ENCODE measurements at places on chromosomes 2 and 18.
A peak's percentile ranks its signal among the peaks of the same experiment; 100 is the strongest.

DNA sequence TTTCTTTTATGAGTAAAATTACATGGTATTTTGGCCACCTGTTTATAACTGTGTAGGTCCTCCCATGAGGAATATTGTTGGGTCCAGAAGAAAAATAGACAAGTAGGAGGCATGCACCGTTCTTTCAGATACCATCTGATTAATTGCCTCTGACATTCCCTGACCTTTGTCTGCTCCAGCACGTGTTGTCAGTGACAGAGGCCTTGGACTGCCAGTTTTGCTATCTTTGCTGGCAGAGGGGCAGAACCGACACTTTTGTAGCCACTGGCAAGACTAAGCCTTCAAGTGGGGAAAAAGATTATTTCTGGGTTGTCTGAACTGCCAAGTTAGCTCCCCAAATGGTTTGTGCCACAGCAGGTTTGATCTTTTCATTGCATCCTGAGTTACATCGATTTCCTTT, 276.9 kb downstream of the CAMKMT start:
- no peak for DNase-seq

GRCh38 chr2:187475499-187476248, 27.6 kb upstream of the CALCRL start:
- no peak for DNase-seq

GRCh38 chr2:176035013-176035691, 33.1 kb upstream of the LNPK start:
- no peak for DNase-seq

- peak; percentile 98 for DNase-seq
Measured at GRCh38 chr2:158990397-158991214, 22.2 kb downstream of the TANC1 start.

- no peak for DNase-seq
Measured at GRCh38 chr2:197209742-197210408, 100.7 kb downstream of the ANKRD44 start.

- DNase-seq, result no peak
Measured at GRCh38 chr2:38682008-38682575, 16.2 kb downstream of the GALM start.

DNA sequence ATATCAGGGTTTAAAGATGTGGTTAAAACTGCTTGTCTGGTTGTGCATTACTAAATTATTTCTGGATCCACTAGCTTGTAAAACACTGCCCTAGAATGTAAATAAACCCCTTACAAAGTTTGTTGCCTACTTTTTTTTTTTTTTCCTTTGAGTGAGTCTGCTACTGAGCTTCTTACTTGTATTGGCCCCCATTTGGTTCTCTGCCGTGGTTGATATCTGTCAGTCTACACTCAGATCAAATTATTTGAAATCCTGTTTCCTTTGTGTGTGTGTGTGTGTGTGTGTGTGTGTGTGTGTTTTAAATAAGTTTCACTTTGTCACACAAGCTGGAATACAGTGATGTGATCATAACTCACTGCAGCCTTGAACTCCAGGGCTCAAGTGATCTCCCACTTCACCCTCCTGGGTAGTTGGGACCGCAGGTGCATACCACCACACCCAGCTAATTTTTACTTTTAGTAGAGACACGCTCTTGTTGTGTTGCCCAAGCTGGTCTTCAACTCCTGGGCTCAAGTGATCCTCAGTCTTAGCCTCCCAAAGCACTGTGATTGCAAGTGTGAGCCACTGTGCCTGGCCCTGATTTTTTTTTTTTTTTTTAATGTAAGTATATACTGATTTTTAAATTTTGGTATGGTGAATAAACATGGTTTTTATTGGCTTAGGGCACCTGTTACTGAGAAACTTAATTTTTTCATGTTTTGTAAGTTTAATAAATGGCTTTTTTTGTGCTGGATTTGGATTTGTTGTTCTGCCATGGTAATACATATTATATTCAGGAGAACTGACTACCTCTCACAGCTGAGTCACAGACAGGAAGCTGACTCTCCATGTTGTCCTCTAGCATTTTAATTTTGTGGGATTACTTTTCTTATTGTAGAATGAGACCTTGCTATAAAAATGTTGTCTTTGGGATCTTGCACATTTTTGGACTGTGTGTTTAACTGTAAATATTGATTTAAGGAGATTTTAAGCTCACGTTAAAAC, 48.5 kb downstream of the MAP4K4 start:
- DNase-seq, result peak; percentile 49

- DNase-seq, result no peak
Measured at GRCh38 chr2:26011609-26011989, 22.3 kb upstream of the RAB10 start.

- DNase-seq, result no peak
Measured at GRCh38 chr2:103167599-103167998, 405.8 kb downstream of the TMEM182 start.
